ENCODE measurements at places on chromosomes 4 and X.

- no peak for DNase-seq
These were observed 138.3 kb upstream of the USP38 start for GRCh38 chr4:143046454-143046853.

GRCh38 chrX:29728639-29729038 lies 486.7 kb upstream of the MAGEB2 start:
- no peak for DNase-seq

DNA sequence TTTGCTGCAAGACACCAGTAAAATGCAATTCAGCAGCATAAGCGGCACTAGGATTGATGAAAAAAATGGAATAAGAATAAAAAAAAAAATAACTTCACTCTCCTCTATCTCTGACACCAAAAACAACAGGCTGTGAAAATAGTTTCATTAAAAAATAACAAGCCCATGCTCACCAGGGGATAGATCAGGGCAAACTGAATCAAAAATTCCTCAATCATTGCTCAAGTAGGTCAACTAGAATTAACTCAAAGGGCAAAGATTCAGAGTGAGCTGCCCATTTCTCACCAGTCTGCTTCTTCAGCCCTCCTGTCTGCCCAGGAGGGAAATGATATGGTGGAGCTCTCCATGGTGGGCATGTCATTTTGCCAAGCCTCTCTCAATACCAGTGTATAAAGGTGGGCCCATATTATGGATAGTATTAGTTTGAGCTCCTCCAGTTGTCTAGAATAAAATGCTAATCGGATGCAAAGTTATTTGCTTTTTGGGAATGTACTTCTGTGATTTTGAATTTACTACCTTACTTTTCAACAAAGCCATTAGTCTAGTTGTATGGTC lies 153.9 kb downstream of the UNC5C start:
- DNase-seq, result no peak

GRCh38 chr4:6502147-6502546 lies 29.7 kb upstream of the PPP2R2C start:
- DNase-seq, result no peak
